ENCODE measurements at places on chromosomes 11 and 22.

DNA sequence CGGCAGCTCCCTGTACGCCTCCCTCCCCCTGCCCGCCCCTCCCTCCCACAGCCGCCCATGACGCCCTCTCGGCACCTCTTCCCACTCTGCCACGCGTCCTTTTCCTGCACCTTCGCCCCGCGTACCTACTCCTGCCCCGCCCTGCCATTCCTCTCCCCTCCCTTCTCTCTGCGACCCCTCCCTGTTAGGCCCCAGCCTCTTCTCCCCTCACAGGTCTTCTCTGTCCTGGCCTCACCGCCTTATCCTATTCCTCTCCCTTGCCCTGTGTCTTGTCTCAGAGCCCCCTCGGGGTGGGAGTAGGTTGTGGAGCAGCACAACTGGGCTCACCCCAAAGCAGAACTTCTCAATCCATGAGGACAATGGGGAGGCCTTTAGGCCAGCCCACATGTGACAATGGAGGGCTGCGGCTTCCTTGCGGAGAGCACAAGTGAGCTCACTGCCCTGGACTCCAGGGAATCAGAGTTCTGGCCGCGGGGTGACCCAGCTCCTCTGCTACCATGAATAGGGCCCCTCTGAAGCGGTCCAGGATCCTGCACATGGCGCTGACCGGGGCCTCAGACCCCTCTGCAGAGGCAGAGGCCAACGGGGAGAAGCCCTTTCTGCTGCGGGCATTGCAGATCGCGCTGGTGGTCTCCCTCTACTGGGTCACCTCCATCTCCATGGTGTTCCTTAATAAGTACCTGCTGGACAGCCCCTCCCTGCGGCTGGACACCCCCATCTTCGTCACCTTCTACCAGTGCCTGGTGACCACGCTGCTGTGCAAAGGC, 539 bp downstream of the SLC35C1 start:
- peak overlapping the region; percentile 98 for H3K4me3 ChIP-seq
- no peak for DNase-seq
- H3K27ac ChIP-seq, result no peak overlapping the region

GRCh38 chr11:57460758-57461749, 726 bp downstream of the RTN4RL2 start:
- H3K36me3 ChIP-seq, result no peaks in the 10 kb centered on the region
- H3K27me3 ChIP-seq, result peaks cover 4% of the 10 kb centered on the region
- peaks cover 44% of the 10 kb centered on the region for H3K4me1 ChIP-seq
- H3K27ac ChIP-seq, result no peak overlapping the region
- peak overlapping the region; percentile 15 for H3K4me3 ChIP-seq

- no peaks in the 10 kb centered on the region for H3K27me3 ChIP-seq
- H3K36me3 ChIP-seq, result peaks cover 45% of the 10 kb centered on the region
- DNase-seq, result no peak
- H3K4me3 ChIP-seq, result no peak overlapping the region
- no peaks in the 10 kb centered on the region for H3K4me1 ChIP-seq
Observed at GRCh38 chr11:18493310-18493709, 33.4 kb downstream of the TSG101 start.

GRCh38 chr22:39932918-39933649, 27.1 kb upstream of the TMA7B start:
- H3K27ac ChIP-seq, result peak overlapping the region; percentile 74
- peak; percentile 60 for DNase-seq
- H3K4me1 ChIP-seq, result peaks cover 86% of the 10 kb centered on the region
- H3K36me3 ChIP-seq, result no peaks in the 10 kb centered on the region
- H3K4me3 ChIP-seq, result no peak overlapping the region
- H3K27me3 ChIP-seq, result no peaks in the 10 kb centered on the region

DNA sequence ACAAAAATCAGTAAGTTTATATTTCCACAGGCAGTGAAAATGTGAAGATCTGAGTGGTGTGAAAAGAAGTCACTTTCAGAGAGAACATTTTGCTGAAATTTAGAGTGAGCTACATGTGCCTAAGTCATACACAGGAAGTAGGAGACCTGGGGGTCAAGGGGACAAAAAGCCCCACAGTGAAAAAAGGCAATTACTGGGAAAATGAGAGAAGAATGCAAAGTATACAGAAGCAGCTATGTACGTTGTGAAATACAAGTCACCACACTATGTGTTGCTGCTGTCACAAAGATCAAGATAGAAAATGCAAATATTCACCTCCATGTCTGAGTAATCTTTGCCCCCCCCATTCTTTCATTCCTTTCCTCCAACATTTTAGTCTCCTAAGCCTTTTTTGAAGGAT, 21.6 kb upstream of the SESN3 start:
- peaks cover 38% of the 10 kb centered on the region for H3K4me1 ChIP-seq
- no peaks in the 10 kb centered on the region for H3K36me3 ChIP-seq
- no peak for DNase-seq
- no peaks in the 10 kb centered on the region for H3K27me3 ChIP-seq
- H3K27ac ChIP-seq, result no peak overlapping the region

- H3K27me3 ChIP-seq, result no peaks in the 10 kb centered on the region
- H3K4me1 ChIP-seq, result peaks cover 12% of the 10 kb centered on the region
- peak overlapping the region; percentile 0 for H3K27ac ChIP-seq
- no peaks in the 10 kb centered on the region for H3K36me3 ChIP-seq
- H3K4me3 ChIP-seq, result no peak overlapping the region
Observed at GRCh38 chr11:67113231-67113721, 5.8 kb upstream of the KDM2A start.

DNA sequence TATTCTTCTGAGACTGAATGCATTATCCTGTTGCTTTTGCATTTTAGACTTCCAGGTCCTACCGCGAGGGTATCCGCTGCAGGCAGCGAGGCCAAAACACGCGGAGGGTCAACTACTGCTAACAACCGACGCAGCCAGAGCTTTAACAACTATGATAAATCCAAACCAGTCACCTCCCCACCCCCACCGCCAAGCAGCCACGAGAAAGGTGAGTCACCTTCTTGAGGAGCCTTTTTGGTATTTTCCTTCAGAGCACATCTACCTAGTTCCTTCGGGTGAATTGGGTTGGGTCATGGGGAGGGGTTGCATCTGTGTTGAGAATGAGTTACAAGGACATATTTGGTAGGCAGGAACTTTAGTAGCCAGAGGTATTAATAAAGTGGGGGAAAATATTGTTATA, 179.8 kb downstream of the NAV2 start:
- DNase-seq, result no peak
- no peaks in the 10 kb centered on the region for H3K36me3 ChIP-seq
- no peaks in the 10 kb centered on the region for H3K4me1 ChIP-seq
- H3K4me3 ChIP-seq, result no peak overlapping the region
- H3K27me3 ChIP-seq, result no peaks in the 10 kb centered on the region
- H3K27ac ChIP-seq, result no peak overlapping the region

- no peak for DNase-seq
- no peak overlapping the region for H3K4me3 ChIP-seq
- no peaks in the 10 kb centered on the region for H3K36me3 ChIP-seq
- H3K27ac ChIP-seq, result no peak overlapping the region
Observed at GRCh38 chr11:32379719-32380118, 55.6 kb downstream of the WT1 start.
